ENCODE measurements at places on chromosomes 2 and 18. TPM values are rescaled to one million over a fixed set of nuclear protein-coding genes. Genes with fewer than 3 reads are reported as not detected.

DNA sequence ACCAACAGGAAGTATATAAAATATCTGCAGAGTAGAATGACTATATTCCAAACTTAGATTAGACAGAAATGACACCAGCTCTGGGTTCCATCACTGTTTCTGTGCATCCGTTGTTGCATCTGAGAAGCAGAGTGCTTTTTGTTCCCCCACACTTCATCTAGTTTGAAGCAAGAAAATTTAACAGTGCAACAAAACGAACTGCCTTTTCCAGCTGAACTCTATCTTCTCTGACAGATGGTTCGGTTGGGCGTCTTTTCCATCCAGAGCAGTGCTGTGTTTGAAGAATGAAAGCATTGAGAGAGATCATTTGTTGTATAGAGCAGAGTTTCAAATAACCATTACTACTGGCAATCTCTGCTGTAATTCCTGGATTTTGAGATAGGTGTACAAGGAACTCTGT lies 757.5 kb downstream of the DPP10 start:
- DNase-seq: no peak

DNA sequence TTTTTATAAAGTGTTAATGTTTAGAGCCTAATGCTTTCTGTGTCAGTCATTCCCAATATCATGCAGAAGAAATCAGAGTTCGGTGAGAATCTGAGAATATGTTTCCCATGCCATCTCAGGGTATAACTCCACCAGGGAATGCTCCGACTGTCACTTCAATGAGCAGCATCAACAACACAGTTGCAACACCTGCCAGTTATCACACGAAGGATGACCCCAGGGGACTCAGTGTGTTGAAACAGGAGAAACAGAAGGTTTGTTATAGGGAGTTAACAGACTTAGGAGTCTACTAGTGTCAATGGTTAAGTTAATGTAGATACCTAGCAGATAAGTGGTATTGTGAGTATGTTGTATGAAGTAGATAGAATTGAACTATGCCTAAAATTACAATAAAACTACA lies 31.0 kb downstream of the VAPA start:
- DNase-seq: no peak

DNA sequence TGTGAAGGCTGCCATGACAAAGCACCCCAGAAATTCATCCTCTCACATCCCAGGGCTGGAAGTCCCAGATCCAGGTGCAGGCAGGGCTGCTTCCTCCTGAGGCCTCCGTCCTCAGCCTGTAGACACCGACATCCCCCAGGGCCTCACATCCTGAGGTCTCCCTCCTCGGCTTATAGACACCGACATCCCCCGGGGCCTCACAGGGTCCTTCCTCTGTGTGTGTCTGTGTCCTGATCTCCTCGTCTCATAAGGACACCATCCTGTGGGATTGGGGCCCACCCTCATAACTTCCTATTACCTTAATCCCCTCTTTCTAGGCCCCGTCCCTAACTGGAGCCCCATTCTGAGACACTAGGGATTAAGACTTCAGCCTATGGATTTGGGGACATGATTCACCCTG lies 92.0 kb upstream of the SNTG2 start:
- no peak for DNase-seq

SLC16A14 gene
- 2.0 TPM for total RNA-seq

DSG4 gene
- total RNA-seq: not detected

ENOSF1 gene
- 41.5 TPM for total RNA-seq
